ENCODE measurements at places on chromosomes 5 and 9. TPM values are rescaled to one million over a fixed set of nuclear protein-coding genes. Genes with fewer than 3 reads are reported as not detected.

The PCDHGA3 gene
- not detected for total RNA-seq

The TNFSF8 gene
- total RNA-seq: 70.9 TPM

The PNPLA7 gene
- total RNA-seq: 7.8 TPM

The PCDHGA2 gene
- total RNA-seq: not detected

The PHF24 gene
- total RNA-seq: not detected

The BTNL8 gene
- total RNA-seq: not detected

The RNF208 gene
- total RNA-seq: 0.67 TPM

The DOCK8 gene
- 126 TPM for total RNA-seq
